ENCODE measurements at places on chromosomes 3 and 15.

- DNase-seq: no peak
Measured at GRCh38 chr15:40435710-40436089, 5.1 kb upstream of the BAHD1 start.

DNA sequence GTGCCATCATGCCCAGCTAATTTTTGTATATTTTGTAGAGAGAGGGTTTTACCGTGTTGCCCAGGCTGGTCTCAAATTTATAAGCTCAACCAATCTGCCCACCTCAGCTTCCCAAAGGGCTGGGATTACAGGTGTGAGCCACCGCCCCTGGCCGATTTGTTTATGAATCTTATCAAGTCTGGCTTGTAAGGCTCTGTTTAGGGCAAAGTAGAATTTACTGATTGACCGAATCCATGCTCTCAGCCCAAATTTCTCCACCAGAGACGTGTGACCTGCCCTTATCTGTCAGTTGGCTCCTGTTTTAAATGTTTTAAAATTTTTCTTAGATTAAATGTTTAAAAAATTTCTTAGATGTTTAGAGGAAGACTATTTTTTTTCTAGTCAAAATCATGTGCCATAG is 19.5 kb downstream of the RAD54L2 start:
- no peak for DNase-seq

DNA sequence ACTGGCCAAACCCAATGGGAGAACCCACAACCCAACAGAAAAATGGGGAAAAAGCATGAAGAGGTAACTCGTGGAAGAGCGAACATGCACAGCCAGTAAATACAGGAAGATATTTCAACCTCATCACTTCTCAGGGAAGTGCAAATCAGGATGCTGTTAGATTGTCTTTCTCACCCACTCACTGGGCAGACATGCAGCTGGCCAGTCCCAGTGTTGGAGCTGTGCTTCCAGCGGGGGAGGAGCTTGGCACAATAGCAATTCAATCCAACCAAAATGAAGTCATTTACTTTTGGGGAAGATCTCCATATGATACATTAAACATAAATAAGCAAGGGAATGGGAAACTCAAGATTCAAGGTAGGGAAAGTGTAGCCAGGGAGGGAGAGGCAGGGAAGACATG is 12.1 kb downstream of the WNT7A start:
- no peak for DNase-seq

DNA sequence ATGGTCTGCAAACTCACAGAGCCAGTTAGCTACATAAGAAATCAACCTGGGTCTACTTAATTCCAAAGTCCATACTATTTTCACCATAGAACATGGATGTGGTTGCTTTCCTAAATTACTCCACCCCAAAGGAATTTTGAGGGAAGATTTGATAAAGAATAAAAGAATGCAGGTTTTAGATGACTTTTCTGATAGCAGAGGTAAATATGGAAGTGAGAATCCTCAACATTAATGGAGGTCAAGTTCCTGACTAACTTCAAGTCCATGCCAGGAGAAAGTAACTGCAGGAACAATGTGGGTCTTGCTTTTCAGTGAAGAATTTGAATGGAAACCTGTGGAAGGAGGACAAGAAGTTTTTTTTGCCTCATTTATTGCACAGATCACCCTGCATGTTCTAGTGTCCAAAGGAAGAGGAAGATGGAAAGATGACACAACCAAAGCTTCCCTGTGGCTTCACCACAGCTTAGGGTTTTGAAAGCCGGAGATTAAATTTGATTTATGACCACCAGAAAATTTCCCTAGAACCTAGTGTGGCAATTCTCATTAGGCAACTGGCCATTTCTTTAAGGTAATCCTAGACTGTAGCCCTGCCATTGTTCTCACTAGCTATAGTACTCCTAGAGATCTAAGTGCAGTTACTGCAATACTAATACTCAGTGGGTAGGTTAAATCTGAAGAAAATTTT is 429.7 kb downstream of the RAP2B start:
- no peak for DNase-seq

GRCh38 chr15:39801641-39802309 is 19.1 kb upstream of the FSIP1 start:
- DNase-seq: no peak

GRCh38 chr15:32636410-32636809 is 5.1 kb upstream of the SCG5 start:
- no peak for DNase-seq

DNA sequence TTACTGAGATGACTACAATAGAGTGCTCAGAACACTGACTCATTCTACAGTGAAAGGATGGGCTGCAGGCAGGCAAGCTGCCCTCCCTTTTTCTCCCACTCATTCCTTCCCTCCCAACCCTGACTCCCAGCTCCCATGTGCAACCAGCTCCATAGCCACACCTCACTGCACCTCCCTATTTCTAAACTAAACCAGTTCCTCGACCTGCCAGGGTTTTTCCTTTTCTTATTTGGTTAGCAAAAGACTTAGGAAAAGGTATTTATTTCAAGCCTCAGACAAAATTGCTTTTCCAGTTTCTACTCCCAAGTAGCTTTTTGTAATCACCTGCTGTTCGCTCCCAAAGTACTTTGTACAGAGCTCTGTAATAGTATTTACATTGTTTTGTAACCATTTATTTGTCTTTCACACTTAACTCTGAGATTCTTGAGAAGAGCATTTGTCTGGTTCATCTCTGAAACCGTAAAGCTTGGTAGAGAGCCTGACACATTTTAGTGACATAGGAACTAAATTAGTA is 2.2 kb downstream of the AADAC start:
- DNase-seq: no peak

DNA sequence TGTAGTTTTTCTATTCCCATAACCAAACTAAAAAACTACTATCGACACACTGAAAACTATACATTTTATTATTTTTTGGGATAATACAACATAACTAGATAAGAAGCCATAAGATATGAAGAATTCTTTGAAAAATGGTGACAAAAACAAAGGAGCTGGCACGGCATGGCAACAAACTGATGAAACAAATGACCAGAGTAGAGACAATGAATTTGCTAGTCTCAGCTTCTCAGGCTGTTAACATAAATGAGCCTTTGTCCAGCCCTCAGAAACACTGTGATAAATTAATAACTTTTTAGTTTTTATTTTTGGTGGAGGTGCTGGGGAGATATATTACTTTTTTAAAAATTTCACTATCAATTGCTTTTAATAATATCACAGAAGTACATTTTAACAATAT is 100.7 kb downstream of the SMARCC1 start:
- DNase-seq: no peak

GRCh38 chr3:143832433-143832832 is 15.8 kb downstream of the SLC9A9 start:
- no peak for DNase-seq

DNA sequence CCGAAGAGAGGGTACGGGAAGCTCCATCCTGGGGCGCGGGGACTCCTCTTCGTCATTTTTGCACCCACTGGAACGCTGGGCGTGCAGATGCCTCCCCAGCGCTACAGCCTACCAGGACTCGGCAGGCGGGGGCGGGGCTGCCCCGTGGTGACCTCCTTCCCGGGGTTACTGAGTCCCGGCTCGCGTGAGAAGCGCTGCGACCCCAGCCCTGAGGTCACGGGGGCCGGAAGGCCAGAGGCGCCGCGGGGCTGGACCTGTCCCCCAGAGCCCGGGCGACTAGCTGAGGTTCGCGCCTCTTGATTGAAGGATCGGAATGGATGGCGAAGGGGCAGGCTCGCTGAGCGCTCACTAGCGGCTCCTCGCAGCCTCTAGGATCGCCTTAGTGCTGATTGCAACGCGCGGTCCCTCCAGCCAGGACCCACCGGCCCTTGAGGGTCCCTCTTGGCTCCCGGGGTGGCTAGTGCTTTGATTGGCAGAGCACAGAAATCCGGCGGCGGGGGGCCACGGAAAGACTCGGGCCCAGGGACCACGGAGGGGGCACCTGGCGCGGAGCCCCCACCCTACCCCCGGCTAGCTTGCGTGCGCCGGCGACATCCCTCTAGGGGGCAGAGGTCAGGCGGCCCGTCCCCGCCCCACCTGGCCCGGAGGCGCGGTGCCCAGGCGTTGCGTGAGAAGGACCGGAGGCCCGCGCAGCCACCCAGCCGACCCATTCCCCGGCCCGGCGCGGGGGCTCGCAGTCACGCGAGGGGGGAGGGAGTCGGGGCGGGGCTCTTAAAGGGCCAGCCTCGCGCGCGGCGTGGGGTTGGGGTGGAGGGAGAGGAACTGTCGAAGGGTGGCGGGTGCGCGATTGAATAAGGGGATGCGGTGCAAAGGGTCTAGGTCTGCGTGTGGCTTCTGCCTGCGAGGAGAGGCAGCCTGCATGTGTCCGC is 781 bp upstream of the CYP1A1 start:
- no peak for DNase-seq

DNA sequence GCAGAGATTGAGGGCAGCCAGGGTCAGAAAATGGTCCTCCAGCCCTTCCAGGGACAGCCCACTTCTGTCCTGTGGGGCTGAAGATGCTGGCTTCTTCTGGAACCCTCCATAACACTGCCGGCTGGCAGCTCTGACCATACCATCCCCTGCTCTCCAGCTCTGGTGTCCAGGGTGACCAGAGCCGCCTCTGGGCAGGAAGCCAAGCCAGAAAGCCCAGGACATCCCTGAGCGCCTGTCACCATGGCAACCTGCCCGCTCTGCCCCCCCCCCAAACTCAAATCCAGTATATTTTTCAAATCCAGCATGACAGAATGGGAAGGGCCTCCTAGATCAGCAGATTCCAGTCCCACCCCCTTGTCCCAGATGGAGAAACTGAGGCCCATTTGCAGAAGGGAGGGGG is 420 bp upstream of the TMIE start:
- peak; percentile 38 for DNase-seq
